ENCODE measurements at places on chromosomes 5 and 9.

GRCh38 chr5:67537439-67538148, 341.0 kb upstream of the CD180 start:
- no peak for DNase-seq

GRCh38 chr9:128610897-128611296, 45.8 kb downstream of the DYNC2I2 start:
- DNase-seq = no peak

- no peak for DNase-seq
Observed at GRCh38 chr9:88462191-88462590, 72.8 kb upstream of the NXNL2 start.

- no peak for DNase-seq
Observed at GRCh38 chr5:68891718-68892117, 202.1 kb upstream of the SLC30A5 start.

GRCh38 chr5:75951158-75951557, 132.0 kb upstream of the SV2C start:
- no peak for DNase-seq

DNA sequence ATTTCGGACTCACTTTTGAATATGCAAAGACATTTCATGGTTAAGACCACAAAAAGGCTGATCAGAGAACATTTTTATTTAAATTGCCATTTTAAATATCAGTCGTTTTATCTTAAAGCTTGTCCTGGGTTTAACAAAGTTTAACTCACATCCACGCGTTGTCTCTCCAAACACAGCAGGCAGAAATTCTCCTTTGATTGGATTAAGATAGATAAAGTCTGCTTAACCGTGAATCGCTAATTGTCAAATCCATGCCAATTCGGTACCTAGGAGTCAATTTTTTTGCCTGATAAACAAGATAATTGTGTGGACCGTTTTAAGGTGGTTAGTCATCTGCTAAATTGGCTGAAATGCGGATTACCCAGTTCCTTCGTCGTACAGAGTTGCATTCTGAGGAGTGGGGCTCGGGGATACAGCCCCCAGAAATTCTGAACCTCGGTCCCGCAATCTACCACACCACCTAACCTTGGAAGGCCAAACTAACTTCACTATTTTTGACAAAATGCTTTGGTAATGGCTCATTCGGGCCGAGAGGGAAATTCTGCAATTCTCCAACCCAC, 665 bp upstream of the BTF3 start:
- DNase-seq = no peak

- DNase-seq = no peak
Observed at GRCh38 chr9:72506615-72507014, 14.8 kb upstream of the TMC1 start.

DNA sequence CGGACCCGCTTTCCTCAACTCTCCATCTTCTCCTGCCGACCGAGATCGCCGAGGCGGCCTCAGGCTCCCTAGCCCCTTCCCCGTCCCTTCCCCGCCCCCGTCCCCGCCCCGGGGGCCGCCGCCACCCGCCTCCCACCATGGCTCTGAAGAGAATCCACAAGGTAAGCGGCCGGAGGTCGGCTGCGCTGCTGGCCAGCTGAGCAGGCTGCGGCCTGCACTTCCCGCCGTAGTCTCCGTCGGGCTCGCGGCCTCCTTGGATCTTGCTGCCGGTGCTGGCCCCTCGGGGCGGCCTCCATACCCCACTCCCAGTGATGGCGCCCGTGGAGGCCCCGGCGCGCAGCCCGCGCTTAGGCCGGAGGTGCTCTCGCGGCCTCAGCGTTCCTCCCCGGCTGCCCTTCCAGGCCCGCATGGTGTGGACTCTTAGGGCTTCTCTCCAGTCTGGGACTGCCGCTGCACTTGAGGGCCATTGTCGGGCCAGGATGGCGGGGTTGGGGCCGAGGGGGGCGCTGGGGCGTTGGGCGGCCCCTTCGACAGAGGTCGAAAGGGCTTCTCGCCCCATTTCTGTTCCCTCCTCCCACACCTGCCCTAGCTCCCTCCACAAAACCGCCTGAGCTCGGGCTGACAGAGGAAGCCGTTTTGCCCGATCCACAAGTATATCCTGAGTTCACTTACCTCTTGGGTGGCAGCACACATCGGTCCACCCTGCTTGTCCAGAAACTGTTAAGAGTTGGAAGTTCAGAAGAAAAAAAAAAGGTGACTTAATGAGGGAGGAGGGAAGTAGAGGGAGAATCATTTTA, 714 bp downstream of the UBE2D2 start:
- DNase-seq = peak; percentile 28

- no peak for DNase-seq
Observed at GRCh38 chr5:2658881-2659470, 92.5 kb downstream of the IRX2 start.

GRCh38 chr5:139745132-139745799, 50.3 kb upstream of the PSD2 start:
- DNase-seq = no peak

- no peak for DNase-seq
Observed at GRCh38 chr9:97572196-97572891, 60.8 kb downstream of the TSTD2 start.

DNA sequence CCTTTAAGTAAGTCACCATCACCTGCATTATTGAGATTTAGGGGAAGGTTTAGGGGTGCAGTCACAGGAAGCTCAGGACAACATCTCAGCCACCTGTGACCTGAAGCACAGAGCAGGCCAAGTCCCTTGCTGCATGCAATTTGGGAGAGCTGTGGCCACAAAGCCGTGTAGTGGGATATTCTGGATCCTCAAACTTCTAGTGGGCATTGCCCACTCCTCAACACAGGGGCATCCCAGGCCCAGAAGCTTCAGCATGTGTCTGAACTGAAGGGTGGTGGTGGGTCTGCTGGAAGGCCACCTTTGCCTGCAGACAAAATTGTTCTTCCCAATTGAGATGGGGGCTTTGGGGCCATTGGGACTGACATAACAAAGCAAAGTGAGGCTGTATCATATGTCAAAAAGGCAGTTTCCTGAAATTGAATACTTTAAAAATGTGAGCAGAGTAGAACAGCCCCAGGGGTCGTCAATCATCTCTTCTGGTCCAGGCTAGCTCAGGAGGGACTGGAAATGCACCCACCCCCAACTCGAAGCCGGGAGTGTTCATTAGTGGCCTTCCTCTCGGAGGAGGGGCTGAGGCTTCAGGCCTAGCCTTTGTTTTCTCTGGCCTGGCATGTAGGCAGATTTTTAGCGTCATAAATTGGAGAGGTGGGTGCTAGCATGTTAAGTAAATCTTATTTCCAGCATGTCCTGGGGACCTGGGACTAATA, 2.8 kb upstream of the GADD45G start:
- DNase-seq = no peak

GRCh38 chr9:4774209-4774608, 18.5 kb upstream of the RCL1 start:
- no peak for DNase-seq

DNA sequence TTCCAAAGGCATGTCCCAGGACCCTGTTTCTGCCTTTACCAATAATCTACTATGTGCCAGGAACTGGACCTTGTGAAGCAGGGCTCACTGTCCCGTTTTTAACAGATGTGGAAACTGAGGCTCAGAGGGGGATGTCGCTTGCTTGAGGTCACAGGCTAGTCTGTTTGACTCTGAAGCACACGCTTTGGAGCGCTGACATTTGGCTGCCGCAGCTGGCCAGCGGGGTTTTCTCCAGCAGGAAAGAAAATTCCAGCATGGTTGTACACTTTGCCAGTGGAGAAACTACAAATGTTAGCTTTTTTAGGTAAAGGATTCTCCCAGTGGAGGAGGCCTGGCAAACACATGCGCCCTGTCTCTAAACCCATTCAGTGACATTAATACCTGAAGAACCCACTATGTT, 50.5 kb downstream of the SH3PXD2B start:
- DNase-seq = no peak

GRCh38 chr9:102047549-102047948, 309.1 kb upstream of the GRIN3A start:
- no peak for DNase-seq

DNA sequence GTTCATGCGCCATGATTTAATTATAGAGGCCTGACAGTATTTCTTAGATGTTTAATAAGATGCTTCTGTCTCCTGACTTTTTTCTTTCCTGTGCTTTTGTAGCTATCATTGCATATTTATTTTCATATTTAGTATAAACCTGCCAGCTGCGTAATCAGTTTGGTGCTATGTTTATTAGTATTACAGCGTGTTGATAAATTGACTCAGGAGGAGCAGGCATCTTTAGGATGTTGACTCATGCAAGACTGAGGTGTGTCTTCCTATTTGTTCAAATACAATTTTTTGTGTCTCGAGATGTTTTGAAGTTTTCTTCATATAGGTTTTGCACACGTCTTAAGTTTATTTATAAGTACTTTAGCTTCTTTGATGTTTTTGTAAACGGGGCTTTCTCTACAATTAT, 35.9 kb upstream of the EXOC3 start:
- no peak for DNase-seq

GRCh38 chr5:156621719-156622118, 228.4 kb upstream of the PPP1R2B start:
- DNase-seq = no peak

All from left renal cortex interstitium (tissue), 4 donors.